ENCODE measurements at places on chromosomes 12 and 14.

GRCh38 chr12:63990828-63991547, 146.5 kb downstream of the SRGAP1 start:
- no peak for DNase-seq

GRCh38 chr12:29176941-29177340, 27.9 kb downstream of the FAR2 start:
- DNase-seq: no peak

- no peak for DNase-seq
Observed at GRCh38 chr12:70796989-70797388, 123.5 kb downstream of the PTPRR start.

DNA sequence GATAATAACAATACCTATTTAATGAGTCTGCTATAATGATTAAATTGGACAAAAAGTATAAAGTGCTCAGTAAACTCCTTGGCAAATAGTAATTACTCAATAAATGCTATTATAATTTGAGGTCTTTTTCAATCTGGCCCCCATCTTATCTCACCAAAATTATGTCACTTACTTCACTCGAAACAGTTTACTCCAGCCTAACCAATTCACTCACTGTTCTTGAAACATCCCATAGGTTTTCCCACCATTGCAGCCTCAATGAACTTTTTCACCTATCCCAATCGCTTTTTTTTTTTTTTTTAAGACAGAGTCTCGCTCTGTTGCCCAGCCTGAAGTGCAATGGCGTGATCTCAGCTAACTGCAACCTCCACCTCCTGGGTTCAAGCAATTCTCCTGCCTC, 17.5 kb upstream of the PRKAG1 start:
- DNase-seq: no peak

DNA sequence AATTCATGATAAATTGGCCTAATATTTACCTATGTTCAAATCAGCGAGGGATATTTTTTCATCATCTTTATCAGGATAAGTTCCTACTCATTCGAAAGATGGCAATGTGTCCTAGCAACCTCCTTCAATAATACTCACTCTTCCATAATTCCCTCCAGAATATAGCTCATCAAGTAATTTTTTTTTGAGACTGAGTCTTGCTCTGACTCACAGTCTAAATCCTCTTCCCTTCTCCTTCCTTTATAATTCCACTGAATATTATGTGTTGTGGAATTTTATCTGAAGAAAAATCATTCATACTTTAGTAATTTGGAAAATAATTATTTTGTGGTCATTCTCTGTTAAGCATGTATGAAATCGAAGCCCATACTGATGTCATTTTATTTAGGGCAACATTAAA, 663.8 kb downstream of the FLRT2 start:
- no peak for DNase-seq

DNA sequence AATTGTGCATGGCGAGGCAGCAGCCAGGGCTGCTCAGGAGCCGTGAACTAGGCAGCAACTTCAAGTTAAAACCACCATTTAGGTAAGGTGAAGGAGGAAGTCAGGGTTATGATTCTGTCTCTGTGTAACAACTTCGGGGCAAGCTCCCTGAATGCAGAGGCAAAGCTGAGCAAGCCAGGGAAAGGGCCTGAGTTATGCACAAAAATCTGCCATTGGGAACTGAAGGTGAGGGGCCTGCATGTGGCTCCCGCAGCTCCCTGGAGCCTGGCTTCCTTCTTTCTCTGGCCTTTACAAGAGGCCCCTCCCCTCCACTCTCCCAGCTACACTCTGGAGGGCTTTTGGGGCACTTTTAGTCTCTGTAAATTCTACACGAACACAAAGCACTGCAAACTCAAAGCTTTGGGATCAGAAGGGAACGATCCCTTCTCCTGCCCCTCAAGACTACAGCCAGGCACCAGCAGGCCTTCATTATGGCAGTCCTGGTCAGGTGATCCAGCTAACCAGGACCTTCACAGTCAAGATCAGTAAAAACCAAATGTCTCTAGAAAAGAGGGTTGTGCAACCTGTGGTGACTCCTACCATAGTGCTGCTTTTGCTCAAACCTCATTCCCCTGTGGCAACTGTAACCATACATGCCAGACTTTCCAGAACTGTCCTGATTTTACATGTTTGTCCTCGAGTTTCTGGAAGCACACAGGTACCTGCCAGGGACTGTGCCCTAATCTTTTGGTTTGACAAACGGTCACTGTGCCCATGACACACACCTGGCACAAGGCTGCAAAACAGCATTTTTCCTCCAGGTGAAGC, 67.2 kb upstream of the PTGR2 start:
- no peak for DNase-seq

DNA sequence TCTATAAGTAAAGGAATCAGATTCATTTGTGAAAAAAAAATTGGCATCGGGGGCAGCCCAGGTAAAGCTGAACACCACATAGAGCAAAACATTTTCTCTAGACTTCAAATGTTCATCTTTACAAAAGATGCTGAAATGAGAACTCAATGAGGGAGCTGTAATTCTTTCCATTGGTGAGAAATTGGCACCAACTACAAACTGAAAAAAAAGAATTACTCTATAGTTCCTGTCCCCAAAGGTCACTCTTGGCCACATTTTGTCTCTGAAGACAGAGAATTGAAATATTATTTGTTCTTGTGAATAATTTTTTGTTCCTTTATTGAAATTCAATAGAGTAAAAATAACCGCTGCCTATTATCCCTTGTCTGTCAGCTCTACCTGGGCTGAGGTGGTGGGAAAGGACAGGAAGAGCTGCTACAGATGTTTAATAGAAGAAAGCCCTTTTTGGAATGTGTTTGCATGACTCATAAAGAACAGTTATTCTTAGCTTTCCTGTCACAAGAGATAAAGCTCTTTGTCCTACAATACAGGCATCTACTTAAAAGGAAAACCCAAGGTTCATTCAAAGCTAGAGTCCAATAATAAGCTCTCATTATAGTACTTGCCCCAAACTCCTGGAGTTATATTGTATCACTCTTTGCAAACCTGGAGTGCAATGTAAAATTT, 380.1 kb upstream of the KITLG start:
- DNase-seq: no peak

DNA sequence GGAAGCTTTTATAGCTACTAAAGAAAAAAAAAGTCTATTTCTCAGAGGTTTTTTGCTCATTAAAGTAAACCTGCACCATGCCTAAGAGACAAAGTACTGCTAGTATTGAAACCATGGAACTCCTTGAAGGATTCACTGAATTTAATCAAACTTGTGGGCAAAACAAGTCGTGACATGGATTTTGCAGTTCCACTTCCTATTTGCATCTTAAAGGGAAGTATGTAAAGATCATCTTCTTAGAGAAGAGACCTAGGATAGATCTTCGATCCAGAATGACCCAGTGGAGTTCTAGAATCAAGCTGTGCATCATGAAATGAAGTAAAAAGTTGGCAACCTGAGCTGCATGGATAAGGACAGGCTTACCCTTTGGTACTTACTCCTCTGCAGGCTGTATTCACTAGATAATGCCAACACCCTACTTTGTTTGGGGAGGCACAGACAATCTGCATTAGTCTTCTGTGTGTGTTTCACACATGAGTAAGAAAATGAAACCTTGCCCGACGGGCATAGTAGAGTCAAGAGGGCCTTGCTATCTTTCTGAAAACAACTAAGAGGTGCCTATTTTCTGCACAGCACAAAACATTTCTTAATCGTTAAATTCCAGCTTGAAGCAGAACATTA, 1.9 kb downstream of the GNG2 start:
- no peak for DNase-seq

DNA sequence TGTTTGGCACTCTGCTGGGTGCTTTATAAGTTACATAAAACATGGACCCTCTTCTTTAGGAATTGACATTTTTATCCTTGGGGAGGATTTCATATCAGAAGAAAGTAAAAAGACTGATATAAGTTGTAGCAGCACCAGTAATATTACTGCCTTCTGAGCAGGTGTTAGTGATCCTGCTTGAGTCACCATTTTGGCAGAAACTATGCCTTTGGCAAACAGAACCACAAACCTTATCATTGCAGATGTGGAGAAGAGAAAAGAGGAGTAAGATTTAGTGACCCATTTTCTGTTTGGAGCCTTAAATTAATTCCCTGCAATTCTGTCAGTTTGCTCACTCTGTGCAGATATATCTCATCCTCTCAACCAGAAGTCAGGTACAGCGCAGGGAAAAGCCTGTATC, 23.0 kb downstream of the ZNF410 start:
- DNase-seq: no peak

GRCh38 chr12:26810330-26810729, 22.7 kb downstream of the ITPR2 start:
- no peak for DNase-seq

- no peak for DNase-seq
Observed at GRCh38 chr14:47715330-47715729, 39.9 kb upstream of the MDGA2 start.

GRCh38 chr12:94109160-94109559, 39.2 kb upstream of the PLXNC1 start:
- DNase-seq: no peak

DNA sequence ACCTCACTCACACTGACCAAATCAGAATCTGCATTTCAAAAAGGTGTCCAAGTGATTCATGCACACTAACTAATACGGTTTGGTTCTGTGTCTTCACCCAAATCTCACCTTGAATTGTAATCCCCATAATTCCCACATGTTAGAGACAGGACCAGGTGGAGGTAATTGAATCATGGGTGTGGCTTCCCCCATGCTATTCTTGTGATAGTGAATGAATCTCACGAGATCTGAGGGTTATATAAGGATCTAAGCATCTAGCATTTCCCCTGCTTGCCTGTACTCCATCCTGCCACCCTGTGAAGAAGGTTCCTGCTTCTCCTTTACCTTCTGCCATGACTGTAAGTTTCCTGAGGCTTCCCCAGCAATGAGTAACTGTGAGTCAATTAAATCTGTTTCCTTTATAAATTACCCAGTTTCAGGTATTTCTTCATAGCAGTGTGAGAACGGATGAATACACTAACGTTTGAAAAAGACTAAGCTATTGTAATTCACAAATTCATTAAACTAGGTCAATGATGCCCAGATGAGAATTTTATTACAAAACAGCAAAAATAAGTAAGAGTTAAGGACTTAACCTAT, 759.1 kb downstream of the GALC start:
- no peak for DNase-seq
